Activated CD4-positive, alpha-beta T cell treated with anti-CD3 and anti-CD28 coated beads, Interleukin-2, amount 50 U/mL, for 48 hours (primary cell): ENCODE measurements at places on chromosomes 5 and 9.

- no peak for DNase-seq
These were observed 302.1 kb downstream of the CSNK1G3 start for GRCh38 chr5:123813937-123814624.

DNA sequence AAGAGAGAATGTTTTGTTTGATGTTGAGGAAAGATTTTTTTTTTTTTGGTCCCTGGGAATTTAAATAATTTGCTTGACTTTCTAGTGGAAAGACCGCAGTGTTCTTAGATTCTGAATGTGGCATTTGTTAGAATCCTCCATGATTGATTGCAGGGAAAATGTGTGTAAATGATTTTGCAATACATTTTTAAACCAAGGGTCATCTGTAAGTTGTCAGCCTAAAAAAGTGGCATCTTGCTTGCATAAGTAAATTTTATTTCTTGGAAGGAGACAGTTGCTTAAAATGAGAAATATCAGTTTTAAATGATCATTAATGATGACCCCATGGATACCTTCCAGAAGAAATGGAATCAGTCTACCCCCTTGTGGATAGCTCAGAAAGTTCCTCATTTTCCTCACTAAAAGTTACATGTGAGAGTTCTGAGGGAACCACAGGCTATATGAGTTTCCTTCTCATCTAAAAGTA is 105.1 kb upstream of the SLC25A48 start:
- no peak for DNase-seq

DNA sequence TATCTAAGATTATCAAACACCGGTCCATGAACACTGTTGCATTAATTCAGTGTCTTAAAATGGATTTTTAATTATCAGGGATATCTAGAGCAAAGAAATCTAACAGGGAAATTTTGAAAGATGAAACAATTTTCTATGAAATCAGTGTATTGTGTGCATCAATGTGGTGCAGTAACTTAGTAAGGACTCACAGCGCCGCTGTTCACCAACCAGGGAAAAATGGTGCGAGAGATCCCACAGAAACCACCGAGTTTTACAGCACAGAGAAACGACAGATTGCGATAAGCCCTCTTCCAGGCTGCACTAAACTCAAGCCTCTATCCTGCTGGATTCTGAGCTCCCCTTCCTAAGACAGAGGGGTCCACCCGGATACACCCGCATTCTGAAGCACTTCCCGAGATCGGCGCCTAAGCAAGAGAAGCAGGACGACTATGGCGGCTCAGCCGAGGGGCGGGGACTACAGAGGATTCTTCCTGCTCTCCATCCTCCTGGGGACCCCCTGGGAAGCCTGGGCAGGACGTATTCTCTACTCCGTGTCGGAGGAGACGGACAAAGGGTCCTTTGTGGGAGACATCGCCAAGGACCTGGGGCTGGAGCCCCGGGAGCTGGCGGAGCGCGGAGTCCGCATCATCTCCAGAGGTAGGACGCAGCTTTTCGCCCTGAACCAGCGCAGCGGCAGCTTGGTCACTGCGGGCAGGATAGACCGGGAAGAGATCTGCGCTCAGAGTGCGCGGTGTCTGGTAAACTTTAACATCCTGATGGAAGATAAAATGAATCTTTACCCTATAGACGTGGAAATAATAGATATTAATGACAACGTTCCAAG is at the start of gene PCDHGA7:
PCDHGA7 (plus strand) TSS at position 274 of the 826 bp plus-strand sequence; CDS start at position 432, 158 bp downstream.
- no peak for DNase-seq

GRCh38 chr5:68418680-68419079 is 203.1 kb downstream of the PIK3R1 start:
- DNase-seq = no peak
